ENCODE measurements at places on chromosomes 11 and 22. TPM values are rescaled to one million over a fixed set of nuclear protein-coding genes. Genes with fewer than 3 reads are reported as not detected.

The GDPD4 gene
- total RNA-seq = not detected

The KCNQ1OT1 gene
- 1.4 TPM for total RNA-seq

The MUC5AC gene
- not detected for total RNA-seq

The ANO3 gene
- 0.58 TPM for total RNA-seq

The TMPRSS13 gene
- total RNA-seq = not detected

The GRK2 gene
- total RNA-seq = 22.0 TPM

The VSIG10L2 gene
- not detected for total RNA-seq

The F2 gene
- total RNA-seq = not detected

The MS4A4E gene
- total RNA-seq = not detected

The INS gene
- total RNA-seq = not detected

The PDGFB gene
- total RNA-seq = 5.3 TPM

Measured in pericardium fibroblast (primary cell).